ENCODE measurements at places on chromosomes 1 and 21.

- no peak for DNase-seq
Observed at GRCh38 chr1:87044424-87044823, 130.0 kb downstream of the HS2ST1 start.

- peak; percentile 32 for DNase-seq
Observed at GRCh38 chr1:172530000-172530399, 3.0 kb upstream of the SUCO start.

GRCh38 chr1:188427642-188428041 lies 1598.9 kb downstream of the PLA2G4A start:
- no peak for DNase-seq

DNA sequence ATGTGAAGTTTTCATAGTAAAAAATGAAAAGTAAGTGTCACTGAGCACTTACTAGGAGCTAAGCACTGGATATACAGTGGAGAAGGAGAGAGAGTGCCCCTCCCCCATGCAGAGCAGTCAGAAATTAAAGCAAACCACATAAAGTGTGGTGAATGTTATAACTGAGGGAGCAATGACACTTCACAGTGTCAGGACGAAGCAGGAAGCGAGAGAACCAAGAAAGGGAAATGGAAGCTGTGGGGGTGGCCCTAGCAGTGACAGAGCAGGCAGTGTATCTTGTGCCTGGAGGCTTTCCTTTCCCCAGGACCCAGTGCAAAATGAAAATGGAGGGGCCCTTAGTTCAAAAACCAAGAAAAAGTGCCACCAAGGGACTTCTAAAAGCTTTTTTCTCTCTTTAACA lies 21.5 kb upstream of the RCAN3 start:
- no peak for DNase-seq

GRCh38 chr1:201628490-201628889 lies 89.6 kb downstream of the NAV1 start:
- no peak for DNase-seq

- no peak for DNase-seq
Observed at GRCh38 chr21:34698270-34699015, 29.6 kb downstream of the CLIC6 start.

DNA sequence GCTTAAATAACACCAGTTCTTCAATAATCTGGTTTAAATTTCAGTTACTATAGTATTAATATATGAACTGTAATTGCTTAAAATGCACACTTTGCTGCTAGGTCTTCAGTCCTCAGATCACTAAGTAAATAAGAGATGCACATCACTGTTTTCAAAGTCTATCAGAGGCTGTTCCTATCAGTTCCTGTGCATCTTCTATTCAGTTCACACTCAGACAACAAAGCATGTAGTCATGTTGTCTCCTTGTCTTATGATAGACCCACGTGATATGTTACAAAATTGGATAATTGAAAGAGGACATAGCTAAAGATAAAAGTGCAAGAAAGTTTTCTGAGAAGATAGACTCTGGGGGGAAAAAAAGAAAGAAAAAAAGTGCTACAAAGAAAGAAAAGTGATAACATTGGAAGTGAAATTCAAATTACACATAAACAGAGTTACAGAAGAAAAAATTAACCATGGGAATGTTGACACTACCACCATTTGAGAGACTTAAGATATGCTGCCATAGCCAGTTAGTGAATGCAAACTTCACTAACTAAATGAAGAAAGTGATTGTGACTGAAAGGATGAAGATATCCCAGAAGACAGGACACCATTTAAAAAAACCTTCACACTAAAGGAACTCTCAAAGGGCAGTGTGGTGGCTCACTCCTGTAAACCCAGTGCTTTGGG lies 33.9 kb upstream of the TSNAX start:
- DNase-seq: no peak

GRCh38 chr21:28084951-28085350 lies 907.7 kb downstream of the LTN1 start:
- no peak for DNase-seq

DNA sequence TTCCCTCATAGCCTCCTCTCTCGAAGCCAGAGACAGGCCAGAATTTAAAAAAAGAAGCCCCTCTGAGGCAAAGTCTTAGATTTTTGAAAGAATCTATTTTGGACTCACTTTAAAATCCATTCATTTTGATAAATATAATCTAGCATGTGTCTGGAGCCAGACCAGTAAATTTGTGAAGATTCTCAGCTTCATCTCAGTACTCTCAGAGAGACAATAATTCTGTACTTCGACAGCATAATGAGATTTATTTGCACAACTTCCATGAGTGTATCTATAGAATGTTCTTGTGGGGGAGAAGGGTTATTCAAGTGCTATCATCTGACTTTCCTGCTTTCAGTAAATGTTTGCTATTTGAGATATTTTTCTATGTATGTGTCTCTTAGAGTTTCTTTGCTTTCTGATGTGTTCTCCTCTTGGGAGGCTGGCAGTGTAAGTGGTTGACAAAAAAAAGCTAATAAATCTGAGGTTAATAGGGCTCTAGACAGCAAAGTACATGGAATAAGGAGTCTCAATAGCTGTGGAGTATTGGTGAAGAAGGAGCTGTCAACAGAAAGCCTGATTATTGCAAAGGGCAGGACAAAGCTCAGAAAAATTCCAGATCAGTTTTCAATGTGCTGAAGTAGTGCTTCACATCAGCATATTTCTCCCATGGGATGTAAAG lies 223.0 kb downstream of the PTBP2 start:
- no peak for DNase-seq

- DNase-seq: no peak
Observed at GRCh38 chr1:217029281-217030157, 306.3 kb upstream of the ESRRG start.

DNA sequence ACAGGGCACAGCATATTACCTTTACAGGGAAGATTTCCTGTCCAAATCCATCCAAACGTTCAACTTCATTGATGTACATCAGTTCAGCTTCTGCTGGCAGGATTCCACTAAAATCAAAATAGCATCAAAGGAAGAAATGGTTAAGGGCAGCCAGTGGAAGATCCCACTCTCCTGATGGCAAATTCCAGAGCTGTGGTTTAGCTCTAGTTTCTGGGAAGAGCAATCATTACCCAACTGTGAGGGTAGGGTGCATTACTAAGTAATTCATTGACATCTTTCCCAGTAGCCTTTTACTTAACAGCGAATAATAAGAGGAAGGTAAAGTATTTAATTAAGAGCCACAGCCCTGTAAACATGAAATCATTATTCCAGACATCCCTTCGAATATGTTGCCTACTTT lies 120.7 kb downstream of the SMYD2 start:
- DNase-seq: no peak

DNA sequence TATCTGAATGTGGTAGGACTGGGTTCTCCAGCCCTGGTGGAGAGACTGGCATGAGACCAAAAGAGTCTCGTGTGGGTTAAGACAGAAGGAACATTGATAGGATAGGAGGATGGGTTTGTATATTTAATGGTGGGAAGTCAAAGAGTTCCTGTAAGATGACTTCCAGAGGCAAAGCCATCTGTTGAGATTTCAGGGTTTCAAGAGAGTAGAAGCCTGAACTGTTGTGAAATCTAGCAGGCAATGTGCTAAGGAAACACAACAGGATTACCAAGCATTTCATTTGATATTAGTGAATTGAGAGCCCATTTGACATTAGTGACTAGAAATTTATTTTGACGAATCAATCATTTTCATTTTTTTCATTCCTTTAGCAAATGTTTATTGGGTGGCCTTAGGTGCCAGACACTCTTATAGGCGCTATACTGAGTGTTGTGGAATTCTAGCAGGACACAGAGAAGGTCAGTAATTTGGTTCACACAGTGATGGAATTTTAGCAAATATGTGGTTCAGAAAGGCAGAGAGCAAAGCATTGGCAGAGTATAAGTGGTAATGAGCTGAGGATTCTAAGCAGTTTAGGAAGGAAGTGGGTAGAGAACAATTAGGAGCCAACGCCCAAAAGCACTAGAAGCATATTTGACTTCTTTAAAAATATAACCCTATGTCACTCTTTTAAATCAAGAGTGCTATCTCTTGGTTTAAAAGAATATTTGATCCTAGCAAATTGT lies 149.3 kb downstream of the AK5 start:
- DNase-seq: no peak

DNA sequence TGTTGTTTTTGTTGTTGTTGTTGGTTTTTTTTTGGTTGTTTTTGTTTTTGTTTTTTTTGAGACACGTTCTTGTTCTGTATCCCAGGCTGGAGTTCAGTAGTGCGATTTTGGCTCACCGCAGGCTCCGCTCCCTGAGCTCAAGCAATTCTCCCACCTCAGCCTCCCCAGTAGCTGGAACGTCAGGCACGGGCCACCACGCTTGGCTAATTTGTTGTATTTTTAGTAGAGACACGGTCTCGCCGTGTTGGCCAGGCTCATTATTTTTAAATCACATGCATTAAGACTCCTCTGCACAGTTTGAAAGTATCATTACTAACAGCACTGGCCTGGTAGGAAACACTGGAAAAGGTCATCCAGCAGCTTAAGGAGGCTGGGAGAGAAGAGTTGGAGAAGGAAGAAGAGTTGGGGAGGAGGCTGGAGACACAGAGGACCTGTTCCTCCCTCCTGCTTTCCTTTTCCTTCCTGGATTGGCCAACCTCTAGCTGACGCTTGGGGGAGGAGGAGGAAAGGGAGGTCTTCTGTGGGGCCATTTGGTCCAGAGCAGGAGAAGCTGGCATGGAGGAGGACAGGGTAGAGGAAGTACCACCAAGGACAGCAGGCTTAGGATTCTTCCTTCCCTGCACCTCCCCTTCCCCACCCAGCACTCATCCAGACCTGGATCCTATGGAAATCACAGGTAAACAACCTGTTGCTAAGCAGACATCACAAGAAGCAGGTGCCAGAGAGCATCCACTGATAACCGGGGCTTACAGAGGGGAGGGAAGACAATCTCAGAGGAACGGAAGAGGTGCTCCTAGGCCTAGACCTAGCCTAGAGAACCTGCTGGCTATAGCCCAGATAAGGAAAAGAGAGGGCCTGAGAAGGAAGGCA lies 71.9 kb upstream of the GOLT1A start:
- no peak for DNase-seq

DNA sequence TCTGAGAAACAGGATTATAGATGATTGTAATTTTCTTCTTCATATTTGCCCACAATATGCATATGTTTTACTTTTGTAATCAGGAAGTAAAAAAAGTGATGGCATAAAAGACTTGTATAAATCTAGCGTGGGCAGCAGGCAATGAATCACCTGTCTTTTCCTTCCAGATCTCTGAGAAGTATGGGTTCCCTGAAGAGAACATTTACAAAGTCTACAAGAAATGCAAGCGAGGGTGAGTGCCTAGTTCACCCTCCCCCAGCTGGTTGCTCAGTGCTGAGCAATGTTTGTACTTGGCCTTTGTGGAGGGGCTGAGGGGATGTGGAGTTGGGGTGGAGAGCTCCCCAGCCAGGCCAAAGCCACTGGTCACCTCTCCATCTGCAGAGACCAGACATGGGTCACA lies 30.7 kb downstream of the GRHL3 start:
- DNase-seq: no peak

- no peak for DNase-seq
Observed at GRCh38 chr1:199089393-199090122, 450.7 kb downstream of the PTPRC start.

- no peak for DNase-seq
Observed at GRCh38 chr1:1440262-1441001, 4.9 kb downstream of the VWA1 start.

DNA sequence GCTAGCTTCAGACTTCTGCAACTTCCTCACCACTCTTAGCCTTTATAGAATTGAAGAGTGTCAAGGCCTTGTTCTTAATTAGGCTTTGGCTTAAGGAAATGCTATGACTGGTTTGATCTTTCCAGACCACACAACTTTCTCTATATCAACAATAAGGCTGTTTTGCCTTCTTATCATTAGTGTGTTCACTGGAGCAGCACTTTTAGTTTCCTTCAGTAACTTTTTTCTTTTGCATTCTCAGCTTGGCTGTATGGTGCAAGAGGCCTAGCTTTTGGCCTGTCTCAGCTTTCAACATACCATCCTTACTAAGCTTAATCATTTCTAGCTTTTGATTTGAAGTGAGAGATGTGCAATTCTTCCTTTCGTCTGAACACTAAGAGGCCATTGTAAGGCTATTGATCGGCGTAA lies 8.6 kb downstream of the PRKACB start:
- no peak for DNase-seq

DNA sequence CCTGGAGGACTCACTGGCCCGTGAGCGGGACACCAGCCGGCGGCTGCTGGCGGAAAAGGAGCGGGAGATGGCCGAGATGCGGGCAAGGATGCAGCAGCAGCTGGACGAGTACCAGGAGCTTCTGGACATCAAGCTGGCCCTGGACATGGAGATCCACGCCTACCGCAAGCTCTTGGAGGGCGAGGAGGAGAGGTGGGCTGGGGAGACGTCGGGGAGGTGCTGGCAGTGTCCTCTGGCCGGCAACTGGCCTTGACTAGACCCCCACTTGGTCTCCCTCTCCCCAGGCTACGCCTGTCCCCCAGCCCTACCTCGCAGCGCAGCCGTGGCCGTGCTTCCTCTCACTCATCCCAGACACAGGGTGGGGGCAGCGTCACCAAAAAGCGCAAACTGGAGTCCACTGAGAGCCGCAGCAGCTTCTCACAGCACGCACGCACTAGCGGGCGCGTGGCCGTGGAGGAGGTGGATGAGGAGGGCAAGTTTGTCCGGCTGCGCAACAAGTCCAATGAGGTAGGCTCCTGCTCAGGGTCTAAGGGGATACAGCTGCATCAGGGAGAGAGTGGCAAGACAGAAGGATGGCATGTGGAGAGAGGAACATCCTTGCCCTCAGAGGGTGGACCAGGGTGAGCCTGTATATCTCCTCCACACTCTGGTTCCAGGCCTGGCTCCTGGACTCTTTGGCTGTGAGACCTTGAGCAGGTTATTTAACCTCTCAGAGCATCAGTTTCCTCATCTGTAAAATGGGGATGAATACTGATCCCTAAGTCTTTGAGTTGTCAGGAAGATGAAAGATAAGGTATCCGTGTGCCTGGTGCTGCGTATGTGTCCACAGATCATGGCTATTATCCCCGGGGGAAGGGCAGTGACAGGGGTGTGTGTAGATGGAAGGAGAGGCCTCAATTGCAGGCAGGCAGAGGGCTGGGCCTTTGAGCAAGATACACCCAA lies 17.2 kb upstream of the SEMA4A start:
- no peak for DNase-seq

DNA sequence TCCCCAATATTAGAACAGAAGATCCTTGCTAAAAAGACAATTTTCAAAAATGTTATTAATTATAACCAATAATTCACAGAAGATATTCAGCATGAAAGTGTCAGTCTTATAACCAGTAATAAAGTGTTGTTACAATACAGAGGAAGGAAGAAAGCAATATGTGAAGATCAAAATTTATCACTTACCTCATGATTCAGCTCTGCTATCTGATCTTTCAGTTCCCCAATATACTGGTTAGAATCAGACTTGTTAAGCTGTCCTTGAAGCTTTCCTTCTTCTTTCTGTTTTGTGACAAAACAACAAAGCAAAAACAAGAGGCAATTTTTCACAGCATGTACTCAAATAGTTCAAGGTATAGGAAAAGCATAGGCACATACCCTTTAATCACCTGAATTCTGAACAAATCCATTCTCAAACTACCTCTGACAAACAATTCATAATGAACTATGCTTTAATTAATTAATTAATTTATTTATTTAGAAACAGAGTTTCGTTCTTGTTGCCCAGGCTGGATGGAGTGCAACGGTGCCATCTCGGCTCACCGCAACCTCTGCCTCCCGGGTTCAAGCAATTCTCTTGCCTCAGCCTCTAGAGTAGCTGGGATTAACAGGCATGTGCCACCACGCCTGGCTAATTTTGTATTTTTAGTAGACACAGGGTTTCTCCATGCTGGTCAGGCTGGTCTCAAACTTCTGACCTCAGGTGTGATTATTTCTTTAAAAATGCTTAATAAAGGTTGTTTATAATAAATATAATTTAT lies 76.9 kb upstream of the GFI1 start:
- no peak for DNase-seq

- no peak for DNase-seq
Observed at GRCh38 chr1:223731133-223731770, 18.9 kb downstream of the CAPN2 start.

All from hematopoietic multipotent progenitor cell treated with erythropoietin and hydrocortisone succinate and interleukin-3 and kit ligand, for 17 days (in vitro differentiated cells).